Kidney tubule cell (primary cell): ENCODE measurements at places on chromosomes 1 and 21.

- peak; percentile 85 for DNase-seq
Observed at GRCh38 chr1:27341525-27342252, at the start of gene SYTL1. Gene SYTL1, plus strand, starts transcription at chr1:27342022. Its CDS starts 3,313 bp downstream, at chr1:27345335.

DNA sequence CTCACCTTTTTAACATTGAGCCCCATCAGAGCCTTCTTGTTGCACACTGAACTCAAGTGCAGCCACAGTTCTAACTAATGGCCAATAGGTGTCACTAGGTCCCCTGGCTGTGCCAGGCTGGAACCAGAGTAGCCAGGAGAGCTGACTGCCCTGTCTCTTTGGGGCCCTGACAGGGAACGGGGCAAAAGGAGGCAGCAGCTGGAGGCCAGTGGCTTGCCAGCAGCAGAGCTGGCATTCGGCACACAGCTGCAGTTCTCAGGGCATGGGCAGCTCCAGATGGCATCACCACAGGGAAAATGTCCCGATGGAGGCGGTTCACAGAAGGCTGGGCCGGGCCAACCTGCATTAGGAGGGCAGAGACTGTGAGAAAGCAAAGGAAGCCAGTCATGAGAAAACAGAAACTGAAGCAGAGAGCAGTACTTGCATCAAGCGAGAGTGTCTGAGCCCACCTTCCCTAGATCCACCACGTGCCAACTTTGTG lies 188.6 kb downstream of the FCRL5 start:
- DNase-seq = peak; percentile 62

GRCh38 chr1:115291741-115292140 lies 46.3 kb downstream of the NGF start:
- DNase-seq = peak; percentile 21

GRCh38 chr1:38217316-38217715 lies 170.7 kb upstream of the POU3F1 start:
- DNase-seq = no peak

DNA sequence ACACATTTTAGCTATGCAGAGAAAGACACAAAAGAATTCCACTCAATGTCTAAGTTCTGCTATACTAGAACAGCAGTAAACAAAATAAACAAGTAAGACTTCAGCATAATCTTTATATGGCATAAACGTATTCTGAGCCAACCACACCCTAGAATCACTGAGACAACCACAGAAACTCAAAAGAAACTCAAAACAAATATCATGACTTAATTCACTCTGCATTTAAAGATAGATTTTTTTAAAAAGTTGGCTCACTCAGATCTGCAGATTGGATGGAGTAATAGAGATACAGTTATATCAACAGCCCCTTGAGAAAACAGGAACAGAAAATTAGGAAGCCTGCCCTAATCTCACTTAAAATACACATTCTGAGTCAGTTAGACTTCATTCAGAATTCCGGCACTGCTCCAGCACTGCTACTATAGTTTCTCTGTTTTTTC lies 95.0 kb downstream of the COL24A1 start:
- DNase-seq = no peak

DNA sequence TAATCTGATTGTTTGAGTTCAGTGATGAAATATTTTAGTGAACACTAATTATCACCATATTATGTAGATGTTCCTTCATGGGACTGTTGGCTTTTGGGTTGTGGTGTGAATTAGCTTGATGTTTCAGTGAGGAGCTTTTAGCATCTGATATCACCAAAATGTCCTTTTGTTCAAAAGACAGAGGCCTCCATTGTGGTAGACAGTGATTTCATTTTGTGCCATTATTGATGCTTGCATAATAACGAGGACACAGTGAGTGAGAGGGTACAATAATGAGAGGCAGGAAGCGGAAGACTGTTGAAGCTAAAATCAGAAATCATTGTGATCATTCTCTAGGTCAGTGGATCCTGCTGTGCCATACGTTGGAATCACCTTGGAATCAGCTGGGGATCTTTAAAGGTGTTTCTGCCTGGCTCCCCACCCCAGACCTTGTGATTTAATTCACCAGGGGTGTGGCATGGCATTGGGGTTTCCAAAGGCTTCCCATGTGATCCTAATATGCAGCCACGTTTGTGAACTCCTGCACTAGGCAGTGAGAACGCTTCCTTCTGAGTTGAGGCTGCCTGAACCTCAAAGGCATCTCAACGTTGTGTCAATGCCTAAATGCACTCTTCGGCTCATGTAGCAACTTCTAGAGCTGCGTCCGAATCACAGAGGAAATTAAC lies 82.1 kb upstream of the KIF1B start:
- DNase-seq = no peak

DNA sequence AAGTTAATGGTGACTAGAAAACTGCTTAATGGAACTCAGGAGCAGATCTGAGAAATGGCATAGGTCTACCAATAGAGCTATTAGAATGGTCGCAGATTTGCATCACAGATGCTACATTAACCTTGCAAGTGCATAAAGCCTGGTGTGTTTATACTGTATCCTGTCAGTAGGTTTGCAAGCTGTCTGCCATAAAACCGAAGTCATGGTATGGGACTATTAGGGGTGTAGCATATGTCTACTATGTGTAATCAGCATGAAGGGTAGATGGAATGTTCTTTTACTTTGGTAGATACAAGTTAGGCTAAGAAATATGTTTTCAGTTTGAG lies 574.2 kb upstream of the ADGRL2 start:
- DNase-seq = no peak

GRCh38 chr1:241269116-241269515 lies 87.9 kb downstream of the RGS7 start:
- DNase-seq = no peak

DNA sequence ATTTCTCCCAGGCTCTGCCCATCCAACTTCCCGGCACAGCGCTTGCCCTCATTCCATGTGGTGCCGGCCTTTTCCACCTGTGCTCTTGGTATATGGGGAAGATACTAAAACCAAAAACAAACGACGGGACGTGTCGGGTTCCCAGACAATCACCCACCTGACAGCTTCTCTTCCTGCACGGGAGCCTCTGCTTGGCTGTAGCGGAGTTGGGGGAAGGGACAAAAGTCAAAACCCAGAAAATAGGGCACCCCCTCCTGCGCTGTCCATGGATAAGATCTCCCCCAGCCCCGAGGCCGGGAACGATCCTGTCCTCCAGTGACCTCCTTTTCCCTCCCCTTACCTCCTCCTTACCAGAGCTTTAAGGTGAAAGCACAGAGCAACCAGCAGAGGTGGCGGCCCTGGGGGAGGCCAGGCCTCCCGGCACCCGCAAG lies 640 bp downstream of the JTB start:
- DNase-seq = no peak

GRCh38 chr1:154845879-154846278 lies 24.2 kb downstream of the KCNN3 start:
- no peak for DNase-seq

GRCh38 chr1:243507001-243507671 lies 251.3 kb downstream of the SDCCAG8 start:
- DNase-seq = no peak

DNA sequence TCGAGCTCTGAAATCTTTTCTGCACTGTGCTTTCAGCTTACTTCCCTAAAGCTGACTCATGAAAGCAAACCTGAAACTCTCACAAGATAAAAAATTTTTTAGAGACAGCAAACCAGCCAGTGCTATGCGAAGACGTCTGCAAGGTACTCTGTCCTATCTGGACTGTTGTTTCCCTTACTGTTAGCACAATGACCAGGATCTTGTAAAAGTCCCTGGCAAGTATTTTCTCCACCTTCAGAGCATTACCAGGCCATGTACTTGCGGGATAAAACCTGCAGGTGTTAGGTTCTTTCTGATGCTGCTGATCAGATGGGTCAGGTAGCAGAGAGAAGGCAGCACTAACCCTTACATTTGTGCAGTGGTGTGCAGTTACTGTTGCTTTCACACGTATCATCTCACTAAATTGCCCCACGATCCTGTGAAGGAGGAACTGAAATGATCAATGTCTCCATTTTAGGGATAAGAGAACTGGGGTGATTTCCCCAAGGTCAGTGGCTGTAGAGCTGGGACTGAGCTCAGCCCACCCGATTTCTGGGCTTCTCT lies 56.6 kb downstream of the PLXNA2 start:
- DNase-seq = no peak

- no peak for DNase-seq
Observed at GRCh38 chr1:185627171-185627570, 107.0 kb upstream of the HMCN1 start.

- peak; percentile 89 for DNase-seq
Observed at GRCh38 chr1:174795806-174796205, 203.9 kb upstream of the CACYBP start.

DNA sequence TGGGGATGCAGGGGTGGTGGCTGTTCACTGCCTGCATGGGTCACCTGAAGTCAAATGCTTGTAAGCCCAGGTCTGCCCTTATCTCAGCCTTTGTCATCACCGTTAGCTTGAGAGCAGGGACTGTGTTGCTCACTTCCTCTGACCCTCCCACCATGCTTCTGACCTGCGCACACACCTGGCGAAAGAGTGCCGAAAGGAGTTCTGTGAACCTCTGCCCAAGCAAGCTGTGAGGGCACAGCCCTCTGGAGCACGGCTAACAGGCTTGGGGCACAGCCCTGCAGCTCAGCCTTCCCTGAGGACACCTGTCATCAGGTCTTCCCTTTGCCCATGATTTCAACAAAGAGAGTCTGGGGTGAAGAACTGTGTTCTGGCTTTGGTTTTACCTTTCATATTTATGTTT lies 93.8 kb downstream of the SUSD4 start:
- DNase-seq = no peak

- DNase-seq = no peak
Observed at GRCh38 chr1:36511804-36512798, 29.4 kb upstream of the CSF3R start.

DNA sequence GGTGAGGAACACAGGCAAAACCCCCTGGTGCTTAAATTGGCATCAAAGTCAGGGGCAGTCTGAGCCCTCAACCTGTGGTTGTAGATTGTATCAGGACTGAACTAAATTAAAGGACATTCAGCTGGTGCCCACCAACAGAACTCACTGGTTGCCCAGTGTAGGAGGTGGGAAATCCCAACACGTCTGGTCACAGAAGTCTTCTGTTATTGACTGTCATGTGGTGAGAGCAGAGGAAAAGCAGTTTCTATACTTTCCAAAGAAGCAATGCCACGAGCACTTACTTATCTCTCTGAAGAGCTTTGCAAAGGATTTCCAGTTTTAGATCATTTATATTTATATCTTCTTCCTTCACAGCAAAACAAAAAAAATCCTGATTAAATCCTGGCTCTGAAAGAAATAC lies 15.0 kb upstream of the ACTA1 start:
- no peak for DNase-seq

DNA sequence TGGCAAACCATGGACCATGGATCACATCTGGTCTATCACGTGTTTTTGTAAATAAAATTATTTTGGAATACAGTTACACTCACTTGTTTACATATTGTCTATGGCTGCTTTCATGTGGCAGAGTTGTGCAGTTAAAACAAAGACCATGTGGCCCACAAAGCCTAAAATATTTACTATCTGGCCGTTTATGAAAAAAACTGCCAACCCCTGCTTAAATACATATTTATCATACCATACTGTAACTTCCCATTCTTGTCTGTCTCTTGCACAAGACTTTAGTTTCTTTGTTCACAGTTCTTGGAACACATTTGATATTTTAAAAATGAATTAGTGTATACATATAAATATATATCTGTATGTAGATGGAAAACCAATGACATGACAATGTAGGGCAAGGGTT lies 141.5 kb downstream of the PAPPA2 start:
- no peak for DNase-seq

- no peak for DNase-seq
Observed at GRCh38 chr1:17436380-17437174, 2.9 kb downstream of the RCC2 start.

GRCh38 chr1:33698361-33699035 lies 165.4 kb upstream of the HMGB4 start:
- DNase-seq = no peak

DNA sequence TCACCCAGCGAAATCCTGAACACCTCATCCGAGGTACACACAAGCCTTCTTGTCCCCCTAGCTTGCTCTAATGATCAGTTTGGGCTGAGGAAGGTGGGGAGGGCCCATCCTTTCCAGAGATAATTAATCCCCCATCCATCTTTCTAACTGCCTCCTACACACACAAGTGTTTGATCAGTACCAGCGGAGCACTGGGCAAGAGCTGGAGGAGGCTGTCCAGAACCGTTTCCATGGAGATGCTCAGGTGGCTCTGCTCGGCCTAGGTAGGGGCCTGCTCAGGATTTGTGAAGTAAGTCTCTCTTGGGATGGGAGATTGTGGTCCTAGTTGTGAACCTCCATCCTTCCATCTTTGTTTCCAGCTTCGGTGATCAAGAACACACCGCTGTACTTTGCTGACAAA lies 5.8 kb downstream of the ANXA9 start:
- no peak for DNase-seq

DNA sequence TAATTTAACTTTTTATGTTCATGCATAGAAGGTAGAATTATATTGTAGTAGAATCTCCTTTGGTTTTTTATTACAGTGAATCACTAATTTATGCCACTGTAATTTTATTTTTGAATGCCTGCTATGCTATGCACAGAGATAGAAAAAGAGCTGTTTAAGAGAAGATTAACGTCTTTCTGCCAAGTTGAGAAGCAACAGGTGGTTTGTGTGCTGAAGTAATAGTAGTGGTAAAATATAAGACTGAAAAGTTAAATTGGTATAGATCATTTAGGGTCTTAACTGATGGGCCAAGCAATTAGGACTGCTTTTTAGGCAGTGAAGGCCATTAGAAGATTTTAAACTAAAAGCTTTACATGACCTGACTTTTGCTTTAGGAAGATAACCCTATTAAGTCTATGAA lies 115.1 kb downstream of the SYT14 start:
- no peak for DNase-seq

DNA sequence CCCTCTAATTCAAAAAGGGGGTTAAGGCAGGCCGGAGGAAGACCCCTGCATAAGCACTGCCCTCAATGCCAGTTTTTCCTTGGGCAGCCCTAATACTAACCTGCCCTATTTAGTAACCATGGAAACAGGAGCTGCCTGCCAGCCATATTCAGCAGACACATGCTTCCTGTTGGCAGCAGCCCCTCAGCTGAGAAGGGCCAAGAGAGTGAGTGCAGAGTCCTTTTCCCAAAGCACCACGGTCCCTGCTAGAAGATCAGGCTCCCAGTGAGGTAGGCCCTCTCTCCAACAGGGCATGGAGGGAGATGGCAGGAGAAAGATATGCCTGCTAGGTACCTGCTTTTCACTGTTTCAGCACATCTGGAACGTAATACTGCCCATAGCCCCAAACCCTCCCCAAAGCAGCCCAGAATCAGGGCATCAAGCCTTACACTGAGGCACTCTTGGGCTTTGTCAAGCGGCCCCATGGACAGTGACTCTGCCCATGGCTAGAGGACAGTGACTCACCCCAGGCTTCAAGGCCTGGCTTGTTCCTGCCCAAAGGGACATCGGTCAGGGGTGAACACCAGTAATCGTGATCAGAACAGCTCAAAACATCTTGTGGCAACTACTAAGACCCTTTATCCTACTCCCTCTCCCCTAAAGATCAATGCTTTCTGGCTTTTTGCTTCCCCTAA lies 64.5 kb downstream of the BCAR3 start:
- peak; percentile 74 for DNase-seq
